NCI-H524 treated with DMSO at 0.1 percent for 48 hours (cell line): ENCODE measurements at places on chromosomes 12 and 14.

GRCh38 chr12:96295532-96296160, 101.5 kb downstream of the ELK3 start:
- no peak for DNase-seq

- no peak for DNase-seq
These were observed 178.8 kb downstream of the SLC38A4 start for GRCh38 chr12:46647034-46647433.

DNA sequence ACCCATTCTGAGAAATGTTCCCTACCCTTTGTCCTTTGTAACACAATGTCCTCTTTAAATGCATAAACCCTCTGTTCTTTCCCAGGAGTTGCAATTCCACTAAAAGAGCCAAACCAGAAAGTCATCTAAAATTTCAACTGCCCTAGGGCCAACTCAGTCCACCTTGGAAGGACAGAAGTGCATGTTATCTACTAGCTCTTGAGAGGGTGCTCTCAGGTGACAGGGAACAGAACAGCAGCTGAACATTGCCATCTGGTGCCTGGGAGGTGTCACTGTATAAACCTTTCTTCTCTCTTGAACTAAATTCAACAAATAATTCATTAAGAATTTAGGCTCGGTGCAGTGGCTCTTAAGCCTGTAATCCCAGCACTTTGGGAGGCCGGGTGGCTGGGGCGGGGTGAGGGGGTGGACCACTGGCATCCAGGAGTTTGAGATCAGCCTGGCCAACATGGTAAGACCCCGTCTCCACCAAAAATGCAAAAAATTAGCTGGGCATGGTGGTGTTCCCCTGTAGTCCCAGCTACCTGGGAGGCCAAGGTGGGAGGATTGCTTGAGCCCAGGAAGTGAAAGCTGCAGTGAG, 10.3 kb upstream of the FERMT2 start:
- peak; percentile 55 for DNase-seq

- no peak for DNase-seq
These were observed 183.1 kb downstream of the KLHL28 start for GRCh38 chr14:44778604-44779003.

DNA sequence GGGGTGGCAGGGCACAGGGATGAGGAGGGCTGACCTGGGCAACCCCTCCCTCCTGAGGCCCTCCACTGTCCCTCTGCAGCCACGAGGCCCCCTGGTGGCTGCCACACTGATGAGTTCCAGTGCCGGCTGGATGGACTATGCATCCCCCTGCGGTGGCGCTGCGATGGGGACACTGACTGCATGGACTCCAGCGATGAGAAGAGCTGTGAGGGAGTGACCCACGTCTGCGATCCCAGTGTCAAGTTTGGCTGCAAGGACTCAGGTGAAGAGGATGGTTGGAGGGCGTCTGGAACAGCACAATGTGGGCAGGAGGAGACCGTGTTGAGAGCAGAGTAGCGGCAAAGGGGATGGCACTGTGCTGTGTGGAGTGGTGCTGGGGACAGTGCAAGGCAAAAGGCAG, 25.7 kb upstream of the LRP1-AS start:
- DNase-seq, result peak; percentile 6

GRCh38 chr12:52618866-52619265, 507 bp upstream of the KRT73 start:
- no peak for DNase-seq

DNA sequence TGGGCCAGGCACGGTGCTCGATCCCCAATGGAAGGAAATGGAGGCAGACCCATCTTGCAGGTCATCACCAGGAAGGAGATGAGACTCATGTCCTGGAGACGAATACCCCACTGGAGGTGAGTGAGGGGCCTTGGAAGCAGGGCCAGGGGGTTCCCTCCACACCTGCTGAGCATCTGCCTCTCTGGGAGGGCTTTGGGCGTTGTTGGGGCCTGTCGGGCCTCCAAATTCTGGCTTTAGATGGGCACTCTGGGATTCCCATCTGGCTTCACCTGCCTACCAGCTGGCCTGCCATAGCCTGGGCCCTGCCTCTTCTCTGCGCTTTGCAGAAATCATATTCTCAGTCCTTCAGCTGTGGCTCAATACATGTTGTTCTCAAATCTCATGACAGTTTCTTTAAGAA, 13.9 kb downstream of the RTL1 start:
- no peak for DNase-seq

GRCh38 chr14:59829469-59830337, 40.9 kb downstream of the RTN1 start:
- no peak for DNase-seq

- no peak for DNase-seq
These were observed 26.8 kb downstream of the PCNX1 start for GRCh38 chr14:70934084-70934483.

- peak; percentile 97 for DNase-seq
These were observed 664.7 kb downstream of the NRXN3 start for GRCh38 chr14:78834766-78835451.

GRCh38 chr12:107369006-107369405, 275.7 kb upstream of the CRY1 start:
- DNase-seq, result no peak

- no peak for DNase-seq
These were observed 49.4 kb upstream of the FRMD6 start for GRCh38 chr14:51602310-51602709.

- DNase-seq, result no peak
These were observed 40.5 kb upstream of the KCNA5 start for GRCh38 chr12:5003025-5003666.

DNA sequence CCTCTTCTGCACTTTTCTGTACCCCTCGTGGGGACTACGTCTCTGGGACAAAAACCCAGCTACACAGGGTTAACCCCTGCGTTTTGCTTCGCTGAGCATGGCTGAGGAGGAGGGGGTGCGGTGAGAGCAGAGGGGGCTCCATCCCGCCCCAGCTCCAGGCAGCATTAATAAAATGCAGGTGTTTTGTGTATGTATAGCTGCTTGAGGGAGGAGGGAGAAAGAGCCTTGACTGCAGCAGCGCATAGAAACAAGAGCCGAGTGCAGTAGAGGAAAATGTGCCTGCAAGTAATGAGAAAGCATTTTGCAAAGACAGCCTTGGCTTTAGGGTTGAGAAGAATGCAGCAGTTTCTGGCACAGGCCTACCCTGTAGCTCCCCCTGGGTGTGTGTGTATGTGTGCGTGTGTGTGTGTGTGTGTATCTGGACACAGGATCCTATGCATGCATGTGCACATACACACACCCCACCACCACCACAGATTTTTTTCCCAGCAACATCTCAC, 103.9 kb downstream of the ZFP36L1 start:
- no peak for DNase-seq

GRCh38 chr12:117884161-117884560, 84.6 kb downstream of the KSR2 start:
- no peak for DNase-seq

- DNase-seq, result no peak
These were observed 23.1 kb upstream of the BCL2L14 start for GRCh38 chr12:12047682-12048081.

DNA sequence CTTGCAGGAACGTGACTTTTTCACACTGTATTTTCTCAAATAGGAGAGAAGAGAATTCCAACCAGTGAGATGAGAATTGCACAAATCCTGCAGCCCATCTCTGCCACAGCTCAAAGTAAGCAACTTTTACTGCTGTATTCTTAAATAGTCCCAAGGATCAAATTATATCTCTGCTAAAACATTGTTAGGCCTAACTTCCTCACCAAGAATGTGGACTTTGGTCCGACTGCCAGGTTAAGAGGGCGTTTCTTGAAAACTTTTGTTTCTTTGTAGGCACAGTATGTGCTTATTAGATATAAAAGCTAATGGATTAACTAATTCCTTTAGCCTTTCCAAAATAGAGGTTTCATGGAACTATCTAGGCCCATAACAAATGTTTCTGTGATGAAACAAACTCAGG, 61.4 kb upstream of the IFNG-AS1 start:
- DNase-seq, result no peak

- DNase-seq, result peak; percentile 68
These were observed 92.8 kb downstream of the DIO3 start for GRCh38 chr14:101654051-101654450.

GRCh38 chr12:75862692-75863471, 168.7 kb downstream of the PHLDA1 start:
- no peak for DNase-seq

DNA sequence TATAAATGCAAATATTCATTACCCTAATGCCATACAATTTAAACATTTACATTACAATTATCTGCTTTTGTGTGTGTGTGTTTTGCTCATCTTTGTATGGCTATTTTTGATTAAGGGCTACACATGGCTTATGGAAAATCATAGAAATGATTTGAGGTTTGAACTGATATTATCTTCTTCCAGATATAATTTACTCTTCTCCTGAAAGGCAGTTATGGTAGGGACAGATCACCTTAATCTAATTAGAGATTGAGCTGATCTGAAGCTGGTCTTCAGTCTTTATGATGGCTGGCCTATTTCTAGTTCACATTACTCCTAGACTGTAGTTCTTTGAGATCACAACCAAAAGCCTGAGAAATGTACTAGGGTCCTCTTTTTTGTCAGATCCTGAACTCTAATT, 15.6 kb downstream of the ABHD12B start:
- DNase-seq, result no peak
